Prostate gland (tissue), 2 donors: ENCODE measurements at places on chromosomes 12 and 14.
A peak's percentile ranks its signal among the peaks of the same experiment; 100 is the strongest.

DNA sequence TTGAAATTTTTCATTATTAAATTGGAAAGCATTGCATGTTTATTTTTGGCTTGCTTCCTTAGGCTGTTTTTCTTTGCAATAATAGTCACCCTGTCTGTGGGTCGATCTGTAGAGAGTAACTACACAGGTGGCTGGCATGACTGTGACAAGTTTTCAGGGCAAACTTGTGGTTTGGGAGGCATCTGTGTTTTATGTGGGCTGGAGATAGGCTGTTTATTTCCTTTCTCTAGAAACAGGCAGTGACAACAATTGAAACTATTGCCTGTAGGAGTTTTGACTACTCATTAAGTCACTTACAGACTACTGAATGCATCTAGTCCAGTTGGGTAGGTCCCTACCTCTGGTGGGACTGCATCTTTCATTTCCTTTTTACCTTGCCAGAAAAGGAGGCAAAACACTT is 155.6 kb downstream of the DYRK2 start:
- DNase-seq = no peak

GRCh38 chr14:72714094-72714493 is 179.8 kb downstream of the DPF3 start:
- no peak for DNase-seq

DNA sequence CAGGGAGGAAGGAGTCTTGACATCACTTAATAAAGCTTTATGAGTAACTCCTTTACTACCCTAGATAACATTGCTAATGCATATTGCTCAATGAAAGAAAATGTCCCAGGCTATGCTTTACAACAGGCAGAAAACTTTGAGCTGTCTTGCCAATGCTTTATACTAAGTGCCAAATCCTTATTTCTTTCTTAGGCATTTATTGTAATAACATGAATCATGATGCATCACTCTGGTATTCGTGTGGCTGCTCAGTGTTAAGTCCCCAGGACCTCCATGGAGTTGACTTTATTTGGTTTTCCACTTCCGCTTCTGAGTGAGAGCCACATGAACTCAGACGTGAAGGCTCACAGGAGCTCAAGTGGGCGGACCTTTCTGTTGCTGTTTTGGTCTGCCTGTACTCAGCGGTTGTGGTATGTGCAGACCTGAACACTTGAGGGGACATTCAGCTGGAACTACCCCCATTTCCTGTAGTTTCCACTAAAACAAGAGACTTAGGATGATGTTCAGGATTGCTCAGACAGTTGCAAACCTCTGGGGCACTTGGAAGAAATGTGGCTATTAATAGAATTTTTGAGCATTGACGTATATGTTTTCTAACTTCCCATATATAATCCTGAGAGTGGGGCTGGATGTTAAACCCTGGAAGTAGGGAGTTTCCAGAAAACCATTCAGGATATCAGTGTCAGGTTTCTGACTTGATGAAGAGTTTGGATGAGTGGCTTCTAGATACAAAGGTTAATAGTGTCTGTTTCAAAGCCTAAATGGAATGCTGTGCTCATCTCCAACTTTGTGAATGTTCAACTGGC is 258.6 kb downstream of the MSRB3 start:
- DNase-seq = peak; percentile 9

- DNase-seq = no peak
Observed at GRCh38 chr14:96040828-96041371, 1.7 kb downstream of the C14orf132 start.

DNA sequence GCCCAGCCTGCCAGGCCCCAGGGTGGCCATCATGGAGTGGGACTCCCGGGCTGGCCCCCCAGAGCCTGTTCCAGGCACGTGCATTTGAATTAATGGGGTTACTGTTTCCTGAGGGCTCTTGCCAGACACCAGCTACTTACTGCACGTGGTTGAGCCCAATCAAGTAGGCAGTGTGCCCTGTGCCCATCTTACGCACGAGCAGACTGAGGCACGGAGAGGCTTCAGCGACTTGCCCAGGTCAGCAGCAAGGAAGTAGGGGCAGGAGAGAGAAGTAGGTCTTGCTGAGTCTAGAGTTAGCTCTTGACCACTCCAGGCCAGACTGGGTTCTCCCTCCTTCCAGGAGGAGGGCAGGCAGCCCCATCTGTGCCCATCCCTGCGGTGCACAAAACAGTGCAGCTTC is 67.7 kb downstream of the DIO3 start:
- no peak for DNase-seq

DNA sequence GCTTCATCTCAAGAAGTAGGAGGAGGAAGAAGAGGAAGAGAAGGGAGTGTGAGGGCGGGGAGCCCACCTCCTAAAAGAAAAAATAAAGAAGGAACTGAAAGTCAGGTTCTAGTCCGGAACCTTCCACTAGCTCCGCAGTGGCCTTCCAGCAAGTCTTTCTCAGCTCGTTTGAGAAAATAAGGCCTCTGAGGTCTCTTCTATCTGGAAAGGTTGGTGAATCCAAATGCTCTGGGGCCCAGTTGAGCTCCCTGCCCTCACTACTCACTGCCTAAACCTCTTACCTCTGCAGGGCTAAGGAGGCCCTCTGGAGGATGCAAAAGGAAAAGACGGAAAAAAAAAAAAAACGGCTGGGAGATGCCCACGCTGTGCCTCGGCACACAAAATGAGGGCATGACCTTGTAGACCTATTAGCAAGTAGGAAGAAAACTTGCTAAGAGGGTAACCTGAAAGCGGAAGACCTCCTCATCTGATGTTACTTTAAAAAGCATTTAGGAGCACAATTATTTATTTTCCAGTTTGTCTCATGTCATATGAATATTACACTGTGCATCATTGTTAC is 35.9 kb downstream of the FBLN5 start:
- peak; percentile 32 for DNase-seq

DNA sequence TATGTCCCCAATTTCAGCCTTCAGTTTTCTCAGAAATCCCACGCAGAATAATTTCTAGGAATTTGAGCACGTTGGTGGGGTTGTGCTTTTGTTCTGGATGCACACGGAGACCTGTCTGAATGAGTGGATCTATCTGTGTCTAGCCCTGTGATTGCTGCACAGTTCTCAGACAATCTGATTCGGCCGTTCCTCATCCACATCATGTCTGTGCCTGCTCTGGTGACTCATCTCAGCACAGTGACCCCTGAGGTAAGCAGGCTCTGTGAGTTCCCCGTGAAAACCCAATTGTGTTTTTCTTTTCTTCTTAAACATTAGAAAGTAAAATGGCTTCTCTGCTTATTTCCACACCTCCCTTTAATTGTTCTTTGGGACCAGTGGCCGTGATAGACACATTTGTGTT is 20.2 kb downstream of the UBE3B start:
- DNase-seq = no peak

GRCh38 chr14:71346685-71347084 is 439.4 kb downstream of the PCNX1 start:
- DNase-seq = no peak

- DNase-seq = no peak
Observed at GRCh38 chr14:44620121-44621019, 113.3 kb upstream of the FSCB start.

GRCh38 chr12:47135578-47135977 is 55.8 kb upstream of the AMIGO2 start:
- DNase-seq = no peak

DNA sequence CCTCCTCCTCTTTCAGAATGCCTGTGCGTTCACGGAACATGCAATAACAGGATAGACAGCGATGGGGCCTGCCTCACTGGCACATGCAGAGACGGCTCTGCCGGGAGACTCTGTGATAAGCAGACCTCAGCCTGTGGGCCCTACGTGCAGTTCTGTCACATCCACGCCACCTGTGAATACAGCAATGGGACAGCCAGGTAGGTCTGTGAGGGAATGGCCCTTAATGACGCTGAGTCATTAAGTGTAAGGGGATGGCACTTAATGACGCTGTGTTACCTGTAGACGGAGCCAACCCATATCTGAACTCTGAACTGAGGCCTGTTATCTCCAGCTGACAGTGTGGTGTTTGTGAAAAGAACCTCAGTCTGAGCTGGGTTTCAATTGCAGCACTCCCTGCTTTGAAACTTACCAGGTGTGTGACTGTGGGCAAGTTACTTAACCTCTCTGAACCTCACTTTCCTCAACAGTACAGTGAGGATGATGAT is 86.9 kb downstream of the STAB2 start:
- DNase-seq = no peak

GRCh38 chr12:32272465-32272864 is 126.9 kb upstream of the FGD4 start:
- DNase-seq = no peak

DNA sequence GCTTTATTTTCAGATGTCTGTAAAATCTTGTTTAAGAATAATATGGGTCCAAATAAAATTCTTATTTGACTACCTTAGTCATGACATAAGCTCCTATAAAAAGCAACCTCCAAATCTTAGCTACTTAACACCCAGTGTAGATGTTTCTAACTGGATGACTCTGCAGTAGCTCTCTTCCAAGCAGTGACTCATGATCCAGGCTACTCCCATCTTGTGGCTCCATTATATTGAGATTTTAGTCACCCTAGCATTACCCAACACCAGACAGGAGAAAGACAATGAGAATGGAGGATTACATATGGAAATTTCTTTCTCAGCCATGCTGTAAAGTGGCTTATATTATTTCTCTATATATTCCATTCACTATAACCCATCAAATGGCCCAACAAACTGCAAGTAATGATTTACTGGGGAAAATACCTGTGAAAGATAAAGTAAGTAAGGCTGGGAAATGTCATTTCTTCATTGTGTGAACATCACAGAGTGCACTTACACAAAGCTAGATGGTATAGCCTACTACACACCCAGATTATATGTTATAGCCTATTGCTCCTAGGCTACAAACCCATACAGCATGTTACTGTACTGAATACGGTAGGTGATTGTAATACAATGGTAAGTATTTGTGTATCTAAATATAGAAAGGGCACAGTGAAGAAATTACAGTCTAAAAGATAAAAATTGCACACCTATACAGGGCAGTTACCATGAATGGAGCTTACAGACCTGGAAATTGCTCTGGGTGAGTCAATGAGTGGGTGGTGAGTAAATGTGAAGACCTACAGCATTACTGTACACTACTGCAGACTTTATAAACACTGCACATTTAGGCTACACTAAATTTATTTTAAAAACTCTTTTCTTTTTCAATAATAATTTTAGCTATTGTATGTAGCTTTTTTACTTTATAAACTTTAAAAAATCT is 163.2 kb downstream of the DYRK2 start:
- DNase-seq = no peak

DNA sequence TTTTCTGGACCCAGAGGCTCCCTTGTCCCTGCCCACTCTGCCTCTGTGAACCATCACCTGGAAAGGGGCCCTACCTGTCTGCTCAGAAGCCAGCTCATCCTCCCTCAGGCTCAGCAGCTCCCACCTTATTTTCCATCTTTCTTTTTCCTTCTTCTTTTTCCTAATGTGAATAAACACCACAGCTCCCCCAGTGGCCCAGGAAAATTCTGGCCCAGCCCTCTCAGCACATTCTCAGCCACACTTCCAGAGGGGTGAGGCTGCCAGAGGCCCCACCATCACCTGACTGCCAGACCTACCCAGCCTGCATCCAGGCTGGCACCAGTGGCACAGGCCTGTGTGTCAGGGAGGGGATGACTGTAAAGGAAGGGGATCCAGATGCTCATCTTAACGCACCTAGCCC is 23.0 kb downstream of the ZFHX2 start:
- DNase-seq = no peak

DNA sequence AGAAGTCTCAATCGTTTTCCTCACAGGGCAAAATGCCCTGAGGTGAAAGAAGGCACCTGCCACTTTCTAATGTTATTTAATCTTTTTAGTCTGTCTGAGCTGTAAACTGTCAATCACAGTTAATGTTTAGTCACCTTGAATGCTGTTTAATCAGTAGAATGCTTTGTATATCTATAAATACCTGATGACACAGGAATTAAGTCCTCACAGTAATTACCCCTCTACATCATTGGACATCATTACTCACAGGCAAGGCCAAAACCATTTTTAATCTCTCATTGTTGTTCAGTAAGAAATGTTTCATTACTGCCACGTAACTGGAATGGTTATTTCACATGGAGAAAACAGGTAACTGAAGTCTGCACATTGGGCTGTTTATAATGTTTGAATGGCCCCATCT is 178.8 kb downstream of the EXOC5 start:
- no peak for DNase-seq

DNA sequence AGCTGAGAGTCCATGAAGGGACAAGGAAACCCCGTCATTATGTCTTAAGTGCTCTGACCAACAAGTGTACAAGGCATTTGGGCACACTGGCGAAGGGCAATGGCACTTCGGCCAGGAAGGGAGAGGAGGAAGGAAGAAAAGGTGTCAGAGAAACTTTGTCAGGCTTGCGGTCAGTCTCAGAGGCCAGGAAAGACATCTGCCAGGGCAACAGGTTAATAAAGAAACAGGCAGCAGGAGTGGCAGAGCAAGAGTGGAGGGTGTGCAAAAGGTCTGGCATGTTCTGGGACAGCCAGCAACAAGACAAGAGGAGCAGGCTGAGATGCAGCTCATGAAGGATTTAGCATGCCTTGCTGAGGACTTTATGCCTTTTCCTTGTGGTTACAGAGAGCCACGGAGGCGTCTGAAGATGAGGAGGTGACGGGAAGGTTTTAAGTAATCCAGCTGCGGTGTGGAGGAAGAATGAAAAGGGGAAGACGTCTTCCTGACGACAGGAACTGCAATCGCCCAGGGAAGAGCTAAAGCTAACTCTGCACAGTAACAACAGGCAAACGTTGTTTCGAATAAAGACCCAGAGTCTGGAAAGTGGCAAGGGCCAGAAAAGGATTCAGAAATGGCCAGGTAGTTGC is 13.1 kb downstream of the APPL2 start:
- no peak for DNase-seq

DNA sequence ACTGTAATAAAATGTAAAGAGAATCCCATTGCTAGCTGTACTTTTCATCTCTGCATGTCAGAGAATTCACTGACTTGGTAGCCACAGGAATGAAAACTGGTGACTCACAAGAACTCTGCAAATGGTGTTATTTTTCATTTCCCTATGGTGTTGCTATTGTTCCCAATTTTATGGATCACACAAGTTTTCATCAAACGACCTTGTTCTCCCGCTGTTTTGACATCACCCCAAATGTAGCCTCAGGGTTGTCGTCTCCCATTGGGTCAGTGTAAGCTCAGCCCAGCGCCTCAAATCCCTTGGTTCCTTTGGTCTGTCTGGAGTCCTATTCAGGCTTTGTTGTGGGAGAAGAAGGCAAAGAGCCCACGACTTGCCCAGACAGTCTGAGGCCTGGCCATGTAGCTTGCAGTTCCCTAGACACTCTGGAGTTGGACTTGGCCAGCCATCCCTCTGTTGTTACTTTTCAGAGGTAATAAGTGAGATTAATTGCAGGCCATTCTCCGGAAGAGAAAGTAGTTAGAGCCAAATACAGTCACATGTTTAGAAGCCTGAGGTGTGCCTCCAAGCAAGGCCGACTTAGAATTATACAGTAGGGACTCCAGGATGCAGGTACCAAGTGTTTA is 159.2 kb downstream of the TGFB3 start:
- DNase-seq = no peak

GRCh38 chr14:84074626-84075025 is 1455.3 kb upstream of the FLRT2 start:
- DNase-seq = no peak
